Endothelial cell (in vitro differentiated cells): ENCODE measurements at places on chromosomes 6 and 20. TPM values are rescaled to one million over a fixed set of nuclear protein-coding genes. Genes with fewer than 3 reads are reported as not detected.

Gene COL9A3
- 1.8 TPM for total RNA-seq

Gene HUS1B
- 0.72 TPM for total RNA-seq

Gene GINS1
- total RNA-seq: 12.3 TPM

Gene ETV7
- total RNA-seq: not detected

Gene SLC16A10
- 2.4 TPM for total RNA-seq

Gene WFDC2
- total RNA-seq: 4.6 TPM

Gene RSPO4
- 0.95 TPM for total RNA-seq

Gene NKX2-2
- total RNA-seq: 0.82 TPM

Gene TP53TG5
- total RNA-seq: not detected

Gene PRSS16
- total RNA-seq: 6.1 TPM

Gene PNPLA1
- total RNA-seq: not detected

Gene PRL
- total RNA-seq: not detected

Gene MUC22
- not detected for total RNA-seq

Gene C6orf52
- total RNA-seq: 1.6 TPM

Gene ZNF512B
- 40.8 TPM for total RNA-seq

Gene INSM1
- total RNA-seq: not detected

Gene PRKN
- 5.1 TPM for total RNA-seq

Gene TFAP2B
- not detected for total RNA-seq

Gene EMILIN3
- total RNA-seq: 0.28 TPM

Gene LY6G6D
- not detected for total RNA-seq

Gene BPIFB4
- 2.1 TPM for total RNA-seq

Gene OOEP
- not detected for total RNA-seq

Gene SLC9A8
- 10.5 TPM for total RNA-seq

Gene GTSF1L
- total RNA-seq: not detected

Gene POM121L2
- total RNA-seq: 1.3 TPM

Gene RCAN2
- 17.0 TPM for total RNA-seq

Gene TINAG
- total RNA-seq: not detected

Gene PROCR
- total RNA-seq: 254 TPM

Gene TCP11
- total RNA-seq: 0.18 TPM

Gene CST4
- total RNA-seq: not detected

Gene PTCRA
- total RNA-seq: not detected

Gene IRF4
- total RNA-seq: not detected

Gene SLC17A2
- total RNA-seq: not detected

Gene BEND6
- 0.97 TPM for total RNA-seq

Gene PAK5
- total RNA-seq: 0.10 TPM

Gene EEF1E1
- total RNA-seq: 14.0 TPM

Gene SLC22A16
- 0.54 TPM for total RNA-seq

Gene ITCH
- 46.8 TPM for total RNA-seq

Gene FRK
- 0.08 TPM for total RNA-seq

Gene EPPIN
- total RNA-seq: not detected

Gene COL19A1
- 0.33 TPM for total RNA-seq

Gene NHSL1
- total RNA-seq: 72.3 TPM

Gene EDN3
- not detected for total RNA-seq

Gene MCCD1
- total RNA-seq: not detected

Gene LSM2
- 57.1 TPM for total RNA-seq

Gene HLA-DMA
- total RNA-seq: 13.0 TPM

Gene ARMC2
- 6.3 TPM for total RNA-seq

Gene ZFP57
- 1.0 TPM for total RNA-seq

Gene CTAGE9
- not detected for total RNA-seq

Gene CTCFL
- total RNA-seq: 0.21 TPM
